ENCODE measurements at places on chromosomes 6 and 20.

DNA sequence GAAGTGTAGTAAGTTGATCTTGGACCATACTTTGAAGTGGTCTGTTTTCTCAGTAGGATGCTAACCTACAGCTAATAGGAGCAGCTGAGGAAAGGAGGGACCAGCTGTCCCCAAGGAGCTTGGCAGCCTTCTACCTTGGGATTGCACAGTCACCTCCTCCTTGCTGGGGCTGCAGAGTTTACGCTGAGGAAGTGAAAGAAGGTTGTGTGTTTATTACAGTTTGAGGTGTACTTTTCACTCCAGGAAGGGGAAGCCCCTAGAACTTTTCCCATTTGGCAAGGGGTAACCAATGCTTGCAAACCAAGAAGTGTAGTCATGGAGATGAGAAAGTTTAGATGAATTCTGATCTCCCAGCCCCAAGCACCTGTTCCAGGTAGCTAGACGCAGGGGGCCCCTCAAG lies 58.8 kb downstream of the BMP6 start:
- DNase-seq = no peak

DNA sequence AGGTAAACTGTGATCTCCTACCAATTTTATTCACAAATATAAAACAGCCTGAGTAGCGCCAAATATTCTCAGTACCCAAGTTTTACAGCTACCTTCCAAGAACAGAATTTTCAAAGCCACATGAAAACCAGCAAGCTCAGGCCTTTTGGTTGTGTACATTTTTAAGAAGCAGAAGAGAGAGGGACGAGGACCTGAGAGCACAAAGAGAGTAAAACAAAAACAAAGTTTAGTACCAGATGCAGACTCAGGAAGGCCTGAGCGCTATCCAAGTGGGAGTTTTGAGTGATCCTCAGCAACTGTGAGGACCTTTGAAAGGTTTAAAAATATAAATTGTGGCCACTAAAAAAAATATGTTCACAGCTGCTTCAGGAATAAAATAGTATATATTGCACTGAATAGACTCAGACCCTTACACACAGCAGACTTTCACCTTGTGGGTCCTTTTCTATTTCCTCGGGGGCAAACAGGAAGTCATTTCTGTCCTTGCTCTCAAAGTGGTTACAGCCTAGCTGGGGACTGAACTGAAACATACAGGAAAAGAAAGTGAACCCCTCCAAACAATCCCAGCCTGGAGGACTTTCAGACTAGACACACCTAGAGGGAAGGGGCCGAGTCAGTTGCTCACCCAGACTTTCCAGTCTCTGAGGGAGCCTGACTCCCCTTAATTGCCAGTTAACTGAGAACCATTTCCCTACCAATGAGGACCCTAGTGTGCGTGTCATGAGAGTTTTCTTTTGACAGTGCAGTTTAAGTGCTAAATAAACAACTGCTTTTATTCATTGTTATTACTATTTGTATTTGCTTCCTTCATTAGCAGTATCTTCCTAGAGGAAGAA lies 48.5 kb upstream of the NT5E start:
- no peak for DNase-seq

- DNase-seq = no peak
Observed at GRCh38 chr6:157885876-157886275, 62.8 kb downstream of the SNX9 start.

DNA sequence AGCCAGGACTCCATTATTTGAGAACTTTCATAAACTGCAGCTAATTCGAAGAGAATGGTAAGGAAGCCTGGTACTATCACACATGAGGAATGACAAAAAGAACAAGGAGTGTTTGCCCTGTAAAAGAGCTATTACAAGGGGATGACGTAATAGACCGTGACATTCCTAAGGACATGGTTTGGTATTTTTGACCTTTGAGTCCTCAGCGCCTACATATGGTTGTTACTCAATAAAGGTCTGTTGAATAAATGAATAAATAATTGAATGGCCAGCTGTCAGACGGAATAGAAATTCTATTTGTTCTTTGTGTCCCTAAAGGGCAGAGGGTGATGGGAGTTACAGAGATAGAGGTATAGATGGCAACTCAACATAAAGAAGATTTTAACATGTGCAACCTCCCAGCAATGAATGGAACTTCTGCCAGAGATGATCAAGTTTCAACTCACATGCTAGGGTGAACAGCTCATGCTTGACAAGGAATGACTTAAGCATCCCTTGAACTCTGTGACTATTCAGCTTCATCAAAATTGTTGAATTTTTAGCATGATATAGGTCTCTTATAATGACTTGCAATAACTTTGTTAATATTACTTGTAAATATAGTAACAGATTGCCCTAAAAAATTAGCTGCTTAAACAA lies 115.4 kb downstream of the TENT5A start:
- no peak for DNase-seq

- DNase-seq = no peak
Observed at GRCh38 chr6:137723273-137724017, 143.6 kb upstream of the TNFAIP3 start.

GRCh38 chr6:169776379-169776778 lies 25.0 kb downstream of the ERMARD start:
- DNase-seq = no peak

- no peak for DNase-seq
Observed at GRCh38 chr6:30152016-30152673, 8.9 kb downstream of the TRIM10 start.

DNA sequence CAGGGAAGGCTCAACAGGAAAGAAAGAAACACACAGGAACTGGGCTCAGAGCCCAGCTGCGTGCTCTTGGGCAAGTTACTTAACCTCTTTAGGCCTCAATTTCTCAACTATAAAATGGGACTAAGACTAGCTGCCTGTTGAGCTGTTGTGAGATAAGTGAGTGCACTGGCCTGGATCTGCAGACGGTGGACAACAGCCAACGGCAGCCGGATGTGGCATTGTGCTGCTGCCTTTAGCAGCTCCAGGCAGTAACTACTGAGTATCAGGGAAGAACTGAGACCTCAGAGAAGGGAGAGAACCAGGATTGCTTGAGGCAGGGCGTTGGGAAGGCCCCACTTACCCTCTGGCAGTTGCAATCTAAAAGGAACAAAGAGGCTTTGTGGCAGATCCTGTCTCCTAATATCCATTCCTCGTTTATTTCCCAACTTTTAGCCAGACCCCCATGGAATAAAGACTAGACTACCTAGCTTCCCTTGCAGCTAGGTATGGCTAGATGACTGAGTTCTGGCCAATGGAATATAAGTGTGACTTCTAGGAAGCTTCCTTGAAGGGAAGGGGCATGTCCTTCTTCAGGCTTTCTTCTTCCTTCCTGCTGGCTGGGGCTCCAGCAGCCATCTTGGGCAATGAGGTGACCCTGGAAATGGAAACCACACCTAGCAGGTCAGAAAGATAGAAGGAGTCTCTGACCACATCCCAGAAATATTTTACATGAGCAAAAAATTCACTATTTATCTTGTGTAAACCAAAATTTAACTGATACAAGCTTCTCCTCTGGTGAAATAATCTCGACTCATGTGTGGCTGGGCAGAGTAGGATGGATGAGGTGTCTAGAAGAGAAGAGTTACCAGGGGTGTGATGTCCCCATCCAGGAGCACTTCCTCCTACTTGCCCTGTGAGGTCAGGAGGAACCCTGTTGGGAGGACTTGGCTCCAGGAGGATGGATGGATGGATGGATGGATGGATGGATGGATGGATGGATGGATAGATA lies 67.6 kb downstream of the MRPL14 start:
- no peak for DNase-seq

DNA sequence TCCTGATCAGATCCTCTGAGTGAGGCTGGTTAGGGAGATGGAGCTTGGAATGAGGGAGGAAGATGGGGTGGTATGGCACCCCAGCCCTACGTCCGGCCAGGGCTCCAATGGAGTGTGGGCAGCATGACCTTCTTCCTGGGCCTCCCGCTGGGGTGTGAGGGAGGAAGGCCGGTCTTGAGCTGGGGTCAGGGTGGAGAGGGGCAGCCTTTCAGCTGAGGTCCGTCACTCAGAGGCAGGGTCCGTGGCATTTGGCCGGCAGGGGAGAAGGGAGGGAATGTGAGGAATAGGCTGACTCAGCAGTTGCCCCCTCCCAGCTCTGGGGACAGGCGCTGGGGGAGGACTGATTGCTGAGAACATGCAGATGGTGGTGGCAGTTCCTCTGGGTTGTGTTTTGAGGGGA lies 25.5 kb upstream of the VEGFA start:
- DNase-seq = no peak

GRCh38 chr6:2940010-2940850 lies 31.1 kb downstream of the SERPINB6 start:
- DNase-seq = no peak

- no peak for DNase-seq
Observed at GRCh38 chr6:24478903-24479302, 10.5 kb downstream of the GPLD1 start.

DNA sequence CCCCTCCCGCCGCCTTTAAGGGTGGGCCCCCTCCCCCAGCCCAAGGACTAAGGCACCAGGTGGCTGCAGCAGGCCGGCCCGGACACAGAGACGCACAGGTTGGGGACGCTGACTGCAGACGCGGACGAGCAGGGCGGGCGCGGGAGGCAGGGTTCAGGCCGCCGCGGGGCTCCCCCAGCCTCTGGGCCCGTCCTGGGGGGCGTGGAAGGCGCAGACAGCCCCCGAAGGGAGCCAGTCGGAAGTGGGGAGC lies 9.3 kb downstream of the DUSP15 start:
- no peak for DNase-seq

Measured in H54 (cell line).